Hepatocyte (in vitro differentiated cells): ENCODE measurements at places on chromosomes 4 and X.
A peak's percentile ranks its signal among the peaks of the same experiment; 100 is the strongest.

GRCh38 chr4:151575646-151576045 is 166.7 kb downstream of the FHIP1A start:
- no peak overlapping the region for H3K4me3 ChIP-seq
- H3K27me3 ChIP-seq, result no peaks in the 10 kb centered on the region
- no peak for DNase-seq
- no peaks in the 10 kb centered on the region for H3K36me3 ChIP-seq
- no peaks in the 10 kb centered on the region for H3K4me1 ChIP-seq
- H3K27ac ChIP-seq, result no peak overlapping the region

DNA sequence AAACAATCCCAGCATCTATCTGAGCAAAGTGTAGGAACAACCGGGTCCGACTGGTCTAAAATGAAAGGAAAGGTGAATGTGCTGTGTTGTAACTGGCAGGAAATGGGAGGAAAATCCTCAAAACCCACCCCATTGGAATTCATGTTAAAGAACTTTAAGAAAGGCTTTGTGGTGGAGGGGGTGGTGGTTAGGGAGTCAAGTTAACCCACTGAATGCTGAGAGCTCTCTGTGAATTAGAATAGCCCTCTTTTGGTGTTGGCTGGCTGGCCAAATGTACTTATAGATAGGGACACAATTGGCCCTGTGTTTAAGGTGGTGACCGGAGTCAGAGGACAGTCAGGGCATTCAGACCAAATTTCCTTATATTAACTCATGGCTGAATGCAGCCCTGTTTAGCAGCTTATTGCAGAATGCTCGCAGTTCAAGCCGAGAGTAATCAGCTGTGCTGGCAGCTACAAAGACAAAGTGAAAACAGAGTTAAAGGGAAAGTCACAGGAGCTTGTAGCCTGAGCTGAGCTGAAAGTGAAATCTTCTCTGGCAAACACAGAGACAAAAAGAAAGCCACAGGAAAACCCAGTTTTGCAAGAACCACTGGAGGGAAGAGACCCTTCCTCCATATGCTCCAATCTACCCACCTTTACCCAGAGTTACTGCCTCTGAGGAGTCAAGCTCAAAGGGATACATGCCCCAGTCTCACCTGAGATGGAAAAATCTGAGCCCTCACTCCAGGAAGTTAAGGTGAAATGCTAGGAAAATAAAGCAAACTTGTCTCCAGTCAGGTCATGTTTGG is 38.5 kb upstream of the UGT2B7 start:
- H3K36me3 ChIP-seq, result no peaks in the 10 kb centered on the region
- H3K4me1 ChIP-seq, result peaks cover 17% of the 10 kb centered on the region
- peak; percentile 35 for DNase-seq
- no peak overlapping the region for H3K4me3 ChIP-seq

- no peaks in the 10 kb centered on the region for H3K27me3 ChIP-seq
- H3K4me1 ChIP-seq, result no peaks in the 10 kb centered on the region
- peak overlapping the region; percentile 73 for H3K27ac ChIP-seq
- H3K36me3 ChIP-seq, result no peaks in the 10 kb centered on the region
Measured at GRCh38 chrX:98068024-98068580, 1184.4 kb downstream of the RPA4 start.

GRCh38 chr4:8225706-8226443 is 26.8 kb downstream of the SH3TC1 start:
- H3K4me1 ChIP-seq, result peaks cover 19% of the 10 kb centered on the region
- DNase-seq, result no peak
- H3K36me3 ChIP-seq, result no peaks in the 10 kb centered on the region
- peak overlapping the region; percentile 69 for H3K27ac ChIP-seq

DNA sequence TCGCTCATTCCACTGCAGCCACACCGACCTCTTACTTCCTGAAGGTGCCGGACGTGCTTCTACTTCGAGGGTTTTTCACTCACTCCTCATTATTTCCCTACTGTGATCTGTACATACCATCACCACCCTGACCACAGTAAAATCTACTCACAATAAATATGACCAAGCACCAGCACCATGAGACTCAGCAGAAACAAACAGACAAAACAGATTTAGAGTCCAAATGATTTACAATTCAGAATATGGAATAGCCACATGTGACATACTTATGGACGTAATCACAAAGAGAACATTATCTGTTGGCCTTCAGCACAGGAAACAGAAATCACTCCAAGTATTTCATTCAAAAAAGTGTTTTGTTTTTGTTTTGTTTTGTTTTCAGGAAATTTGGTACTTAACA is 16.1 kb upstream of the KLB start:
- no peaks in the 10 kb centered on the region for H3K36me3 ChIP-seq
- no peaks in the 10 kb centered on the region for H3K4me1 ChIP-seq
- no peak overlapping the region for H3K27ac ChIP-seq
- H3K27me3 ChIP-seq, result no peaks in the 10 kb centered on the region
- H3K4me3 ChIP-seq, result no peak overlapping the region

- H3K4me1 ChIP-seq, result peaks cover 27% of the 10 kb centered on the region
- peaks cover 89% of the 10 kb centered on the region for H3K27me3 ChIP-seq
- DNase-seq, result peak; percentile 18
- no peak overlapping the region for H3K27ac ChIP-seq
Measured at GRCh38 chr4:42397635-42398170, 415 bp downstream of the SHISA3 start.

DNA sequence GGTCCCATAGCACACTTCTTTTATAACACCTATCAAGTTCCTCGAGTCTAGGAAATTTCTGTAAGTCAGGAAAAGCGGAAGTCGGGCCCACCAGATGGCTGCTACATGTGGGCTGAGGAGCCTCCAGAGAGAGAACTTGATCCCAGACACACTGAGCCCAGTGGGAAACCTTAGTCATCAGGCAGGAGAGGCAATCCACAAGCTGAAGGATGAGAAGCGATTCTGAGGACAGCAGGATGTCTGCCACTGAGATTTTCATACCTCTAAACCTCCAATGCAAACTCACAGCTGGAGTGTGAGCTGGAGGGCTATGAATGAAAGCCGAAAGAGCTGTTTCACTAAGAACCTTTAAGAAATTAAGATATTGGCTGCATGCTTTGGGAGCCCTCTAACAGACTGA is 52.6 kb upstream of the PDHA1 start:
- H3K4me3 ChIP-seq, result no peak overlapping the region
- H3K27me3 ChIP-seq, result no peaks in the 10 kb centered on the region
- H3K27ac ChIP-seq, result no peak overlapping the region
- H3K36me3 ChIP-seq, result no peaks in the 10 kb centered on the region
- H3K4me1 ChIP-seq, result no peaks in the 10 kb centered on the region

- peaks cover 21% of the 10 kb centered on the region for H3K4me1 ChIP-seq
- no peaks in the 10 kb centered on the region for H3K27me3 ChIP-seq
Measured at GRCh38 chr4:75251547-75251946, 262.7 kb downstream of the RCHY1 start.

GRCh38 chrX:83336454-83336853 is 171.6 kb upstream of the POU3F4 start:
- no peaks in the 10 kb centered on the region for H3K27me3 ChIP-seq
- no peaks in the 10 kb centered on the region for H3K36me3 ChIP-seq
- DNase-seq, result no peak
- no peaks in the 10 kb centered on the region for H3K4me1 ChIP-seq
- H3K27ac ChIP-seq, result no peak overlapping the region

DNA sequence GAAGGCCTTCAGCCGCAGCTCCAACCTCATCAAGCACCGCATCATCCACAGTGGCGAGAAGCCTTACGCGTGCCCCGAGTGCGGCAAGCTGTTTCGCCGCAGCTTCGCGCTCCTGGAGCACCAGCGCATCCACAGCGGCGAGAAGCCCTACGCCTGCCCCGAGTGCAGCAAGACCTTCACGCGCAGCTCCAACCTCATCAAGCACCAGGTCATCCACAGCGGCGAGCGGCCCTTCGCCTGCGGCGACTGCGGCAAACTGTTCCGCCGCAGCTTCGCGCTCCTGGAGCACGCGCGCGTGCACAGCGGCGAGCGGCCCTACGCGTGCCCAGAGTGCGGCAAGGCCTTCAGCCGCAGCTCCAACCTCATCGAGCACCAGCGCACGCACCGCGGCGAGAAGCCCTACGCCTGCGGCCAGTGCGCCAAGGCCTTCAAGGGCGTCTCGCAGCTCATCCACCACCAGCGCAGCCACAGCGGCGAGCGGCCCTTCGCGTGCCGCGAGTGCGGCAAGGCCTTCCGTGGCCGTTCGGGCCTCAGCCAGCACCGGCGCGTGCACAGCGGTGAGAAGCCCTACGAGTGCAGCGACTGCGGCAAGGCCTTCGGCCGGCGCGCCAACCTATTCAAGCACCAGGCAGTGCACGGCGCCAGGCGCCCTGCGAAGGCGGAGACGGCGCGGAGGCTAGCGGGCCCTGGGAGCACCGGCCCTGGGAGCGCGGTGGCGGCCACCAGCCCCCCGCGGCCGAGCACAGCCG is 9.8 kb downstream of the ZFP92 start:
- no peak overlapping the region for H3K4me3 ChIP-seq
- H3K36me3 ChIP-seq, result no peaks in the 10 kb centered on the region
- H3K4me1 ChIP-seq, result no peaks in the 10 kb centered on the region
- no peak for DNase-seq
- no peaks in the 10 kb centered on the region for H3K27me3 ChIP-seq

GRCh38 chrX:131894995-131895394 is 128.1 kb upstream of the STK26 start:
- no peaks in the 10 kb centered on the region for H3K36me3 ChIP-seq
- no peak overlapping the region for H3K27ac ChIP-seq
- H3K4me1 ChIP-seq, result no peaks in the 10 kb centered on the region
- no peak overlapping the region for H3K4me3 ChIP-seq
- no peaks in the 10 kb centered on the region for H3K27me3 ChIP-seq

GRCh38 chr4:38866973-38867477 is 581 bp upstream of the FAM114A1 start:
- H3K4me1 ChIP-seq, result peaks cover 10% of the 10 kb centered on the region
- H3K4me3 ChIP-seq, result peak overlapping the region; percentile 20
- peak overlapping the region; percentile 89 for H3K27ac ChIP-seq

GRCh38 chr4:98285676-98286075 is 24.5 kb downstream of the RAP1GDS1 start:
- no peaks in the 10 kb centered on the region for H3K27me3 ChIP-seq
- no peak overlapping the region for H3K4me3 ChIP-seq
- no peak for DNase-seq
- H3K27ac ChIP-seq, result no peak overlapping the region

DNA sequence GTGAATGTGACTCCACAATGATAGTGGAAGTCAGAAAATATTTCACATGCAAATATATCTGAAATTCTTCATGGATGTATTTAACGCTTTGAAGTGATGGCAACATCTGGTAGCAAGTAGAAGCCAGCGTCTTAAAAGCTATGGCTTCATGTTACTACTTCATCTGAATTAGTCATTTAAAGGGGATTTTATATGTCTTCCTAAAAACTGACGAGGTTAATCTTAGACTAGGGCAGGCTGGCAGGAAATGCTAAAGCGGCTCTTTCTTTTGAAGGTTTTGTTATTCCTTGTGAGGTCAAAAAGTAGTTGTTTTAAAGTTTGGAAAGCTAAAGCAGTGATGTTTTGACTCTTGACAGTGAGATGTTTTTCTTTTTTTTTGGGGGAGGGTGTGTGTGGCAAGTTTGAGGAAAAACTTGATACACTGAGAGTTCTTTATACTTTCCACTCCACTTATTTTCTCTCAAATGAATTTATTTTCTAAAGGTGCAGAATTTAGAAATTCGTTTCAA is 22.6 kb downstream of the PLS3 start:
- no peak overlapping the region for H3K4me3 ChIP-seq
- no peak for DNase-seq
- H3K27me3 ChIP-seq, result no peaks in the 10 kb centered on the region
- H3K27ac ChIP-seq, result peak overlapping the region; percentile 74

DNA sequence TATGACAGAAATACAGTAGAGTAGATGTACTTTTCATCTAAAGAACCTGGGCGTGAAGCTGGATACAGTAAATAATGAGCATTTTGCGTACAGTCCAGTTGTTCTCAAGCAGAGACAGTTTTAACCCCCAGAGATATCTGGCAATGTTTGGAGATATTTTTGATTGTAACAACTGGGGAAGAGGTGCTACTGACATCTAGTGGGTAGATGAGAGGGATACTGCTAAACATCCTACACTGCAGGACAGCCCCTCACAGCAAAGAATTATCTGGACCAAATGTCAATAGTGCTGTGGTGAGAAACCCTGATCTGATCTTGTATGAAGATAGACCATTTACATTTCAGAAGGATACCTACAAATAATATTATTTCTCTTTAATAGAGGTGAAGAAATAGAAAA is 200.2 kb upstream of the FAM47A start:
- H3K27ac ChIP-seq, result no peak overlapping the region
- no peaks in the 10 kb centered on the region for H3K4me1 ChIP-seq
- no peak for DNase-seq
- no peak overlapping the region for H3K4me3 ChIP-seq

- H3K36me3 ChIP-seq, result no peaks in the 10 kb centered on the region
- peaks cover 12% of the 10 kb centered on the region for H3K4me1 ChIP-seq
- no peak overlapping the region for H3K27ac ChIP-seq
- H3K27me3 ChIP-seq, result no peaks in the 10 kb centered on the region
- no peak overlapping the region for H3K4me3 ChIP-seq
Measured at GRCh38 chr4:4641661-4642495, 100.0 kb upstream of the STX18 start.

- no peak overlapping the region for H3K4me3 ChIP-seq
- DNase-seq, result no peak
- H3K4me1 ChIP-seq, result peaks cover 14% of the 10 kb centered on the region
- no peaks in the 10 kb centered on the region for H3K27me3 ChIP-seq
- H3K27ac ChIP-seq, result no peak overlapping the region
Measured at GRCh38 chr4:56052966-56053365, 104.2 kb downstream of the CEP135 start.

GRCh38 chr4:157075811-157076577 is at the start of gene GLRB:
Gene GLRB (plus strand): TSS chr4:157076150. CDS start chr4:157078025, 1,875 bp downstream.
- DNase-seq, result peak; percentile 71
- no peaks in the 10 kb centered on the region for H3K4me1 ChIP-seq
- no peak within 1 kb of the TSS for H3K27ac ChIP-seq

GRCh38 chr4:155582971-155583437 is 83.6 kb upstream of the GUCY1A1 start:
- no peak for DNase-seq
- H3K4me3 ChIP-seq, result no peak overlapping the region
- H3K27ac ChIP-seq, result peak overlapping the region; percentile 3

- H3K36me3 ChIP-seq, result no peaks in the 10 kb centered on the region
- H3K4me1 ChIP-seq, result peaks cover 6% of the 10 kb centered on the region
- no peak overlapping the region for H3K4me3 ChIP-seq
- H3K27ac ChIP-seq, result no peak overlapping the region
- no peak for DNase-seq
- no peaks in the 10 kb centered on the region for H3K27me3 ChIP-seq
Measured at GRCh38 chr4:2015008-2015407, 6.2 kb upstream of the NELFA start.

- H3K36me3 ChIP-seq, result no peaks in the 10 kb centered on the region
- peak; percentile 8 for DNase-seq
- no peaks in the 10 kb centered on the region for H3K4me1 ChIP-seq
- H3K4me3 ChIP-seq, result no peak overlapping the region
Measured at GRCh38 chr4:52172166-52172565, 121.1 kb downstream of the SPATA18 start.

- no peak overlapping the region for H3K4me3 ChIP-seq
- H3K4me1 ChIP-seq, result no peaks in the 10 kb centered on the region
- DNase-seq, result no peak
- no peak overlapping the region for H3K27ac ChIP-seq
- no peaks in the 10 kb centered on the region for H3K36me3 ChIP-seq
Measured at GRCh38 chr4:172751550-172751949, 417.1 kb upstream of the GALNT7 start.
